Sigmoid colon (tissue), 7 donors: ENCODE measurements at places on chromosomes 7 and 10. TPM values are rescaled to one million over a fixed set of nuclear protein-coding genes. Genes with fewer than 3 reads are reported as not detected.

- DNase-seq: no peak
Observed at GRCh38 chr10:129896136-129896859, 67.8 kb downstream of the EBF3 start.

DNA sequence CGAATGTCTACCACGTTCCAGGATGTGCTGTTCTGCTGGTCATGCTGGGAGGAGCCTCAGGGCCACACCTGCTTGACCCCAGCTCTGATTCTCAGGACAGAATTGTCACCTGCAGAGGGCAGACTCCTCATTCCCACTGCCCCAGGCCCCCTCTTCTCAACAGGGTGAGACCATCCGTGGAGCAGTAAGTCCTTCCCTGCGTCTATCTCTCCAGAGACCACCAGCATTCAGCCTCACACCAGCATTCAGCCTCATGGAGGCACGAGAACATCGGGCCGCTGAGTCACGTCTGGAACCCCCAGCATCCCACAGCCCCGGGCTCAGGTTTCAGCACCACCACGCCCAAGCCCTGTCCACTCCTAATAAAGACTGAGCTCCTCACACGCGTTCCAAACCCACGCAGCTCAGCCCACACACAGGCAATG lies 273.4 kb downstream of the DIP2C start:
- DNase-seq: no peak

GRCh38 chr7:76310102-76310957 lies 7.9 kb downstream of the HSPB1 start:
- peak; percentile 81 for DNase-seq

DNA sequence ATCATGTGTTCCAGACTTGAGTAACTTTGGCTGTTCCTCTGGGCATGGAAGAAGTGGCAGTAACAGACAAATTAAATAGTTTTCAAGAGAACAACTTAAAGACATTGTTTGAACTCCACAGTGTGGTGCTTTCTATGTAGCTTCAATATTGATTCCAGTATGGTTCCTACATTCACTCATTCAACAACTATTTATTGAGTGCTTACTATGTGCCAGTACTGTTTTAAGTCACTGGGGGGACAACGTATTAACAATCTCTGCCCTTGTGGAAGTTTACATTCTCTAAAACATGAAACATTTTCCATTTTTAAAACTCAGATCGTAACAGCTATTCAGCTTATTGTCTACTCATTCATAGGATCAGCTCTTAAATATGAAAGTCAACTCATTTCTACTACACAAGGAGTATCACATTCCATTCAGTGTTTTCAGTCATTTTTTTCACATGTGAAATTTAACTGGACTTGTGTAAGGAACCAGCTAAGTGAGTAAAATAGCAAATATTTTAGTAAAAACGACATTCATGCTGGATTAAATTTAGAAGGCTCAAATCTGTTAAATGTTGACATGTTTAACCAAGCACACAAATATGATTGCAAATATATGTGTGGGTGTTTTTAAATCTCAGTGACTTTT lies 13.6 kb upstream of the CUBN start:
- DNase-seq: no peak

DNA sequence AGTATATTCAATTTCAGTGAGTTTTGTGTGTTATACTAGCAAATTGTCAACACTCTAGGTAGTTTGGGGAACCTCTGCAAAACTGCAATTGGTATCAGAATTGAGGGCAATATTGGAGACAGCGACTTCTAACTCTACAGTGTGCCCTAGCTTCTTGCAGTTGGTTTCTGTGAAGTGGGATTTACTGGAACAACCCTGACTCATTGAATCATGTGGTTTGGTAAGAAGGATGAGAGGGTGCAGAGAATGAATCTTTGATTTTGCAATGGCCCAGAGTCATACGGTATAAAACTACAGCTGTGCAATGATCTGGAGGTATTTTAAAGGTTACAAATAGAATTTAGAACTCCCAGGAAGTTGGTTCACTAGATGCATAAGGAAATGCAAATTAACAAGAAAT lies 129.1 kb upstream of the PPP1R3A start:
- DNase-seq: no peak

GRCh38 chr7:33062023-33062781 lies at the start of gene NT5C3A:
Gene NT5C3A (minus strand): TSS chr7:33062776. CDS start chr7:33062705, 71 bp downstream.
- peak; percentile 72 for DNase-seq

GRCh38 chr7:64602518-64602917 lies 39.6 kb upstream of the ZNF680 start:
- DNase-seq: no peak

DNA sequence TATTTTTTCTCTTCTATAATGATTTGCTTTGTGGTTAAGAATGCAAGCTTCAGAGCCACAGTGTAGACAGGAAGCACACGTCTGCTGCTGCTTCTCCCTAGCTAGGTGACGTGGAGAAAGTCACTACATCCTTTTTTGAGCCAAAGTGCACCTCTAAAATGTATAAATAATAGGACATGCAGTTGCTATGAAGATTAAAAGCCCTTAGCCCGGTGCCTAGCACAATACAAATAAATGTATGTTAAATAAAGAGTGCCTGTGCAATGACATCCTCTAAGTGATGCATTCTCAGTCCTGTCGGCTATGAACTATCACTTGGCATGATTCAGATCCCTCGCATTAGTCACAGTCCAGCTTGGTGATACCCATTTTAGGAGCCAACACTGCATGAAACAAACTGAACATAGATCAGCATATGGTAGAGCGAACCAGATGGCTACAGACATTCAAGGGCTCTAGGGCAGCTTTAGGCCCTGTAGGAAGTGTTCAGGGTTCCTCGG lies 4.8 kb upstream of the TRDMT1 start:
- DNase-seq: no peak

DNA sequence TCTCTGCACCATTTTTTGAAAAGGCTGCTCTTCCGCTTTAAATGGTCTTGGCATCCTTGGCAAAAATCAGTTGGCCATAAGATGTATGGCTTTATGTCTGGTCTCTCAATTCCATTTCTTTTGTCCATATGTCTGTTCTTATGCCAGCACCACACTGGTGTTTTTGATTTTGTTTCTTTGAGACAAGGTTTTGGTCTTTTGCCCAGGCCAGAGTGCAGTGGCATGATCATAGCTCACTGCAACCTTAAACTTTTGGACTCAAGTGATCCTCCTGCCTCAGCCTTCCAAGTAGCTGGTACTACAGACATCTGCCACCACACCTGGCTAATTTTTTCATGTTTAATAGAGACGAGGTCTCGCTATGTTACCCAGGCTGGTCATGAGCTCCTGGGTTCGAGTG lies 48.5 kb downstream of the ANLN start:
- no peak for DNase-seq

DNA sequence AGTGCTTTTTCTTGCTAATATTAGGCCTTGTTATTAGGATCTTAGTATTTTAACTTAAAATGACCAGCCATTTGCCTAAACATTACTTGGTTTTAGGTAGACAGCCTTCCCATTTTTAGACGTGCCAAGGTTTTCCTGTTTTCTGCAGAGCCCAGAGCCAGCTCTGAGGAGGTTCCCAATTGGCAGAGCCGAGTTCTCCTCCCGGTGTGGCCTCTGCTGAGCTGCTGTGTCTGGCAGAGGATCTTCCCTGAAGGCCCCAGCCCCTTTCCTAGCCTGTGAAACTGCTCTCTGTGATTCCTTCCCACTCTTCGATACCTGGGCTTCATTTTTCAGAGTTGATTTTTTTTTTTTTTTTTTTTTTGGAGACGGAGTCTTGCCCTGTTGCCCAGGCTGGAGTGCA lies 91.4 kb downstream of the EEPD1 start:
- DNase-seq: no peak

DNA sequence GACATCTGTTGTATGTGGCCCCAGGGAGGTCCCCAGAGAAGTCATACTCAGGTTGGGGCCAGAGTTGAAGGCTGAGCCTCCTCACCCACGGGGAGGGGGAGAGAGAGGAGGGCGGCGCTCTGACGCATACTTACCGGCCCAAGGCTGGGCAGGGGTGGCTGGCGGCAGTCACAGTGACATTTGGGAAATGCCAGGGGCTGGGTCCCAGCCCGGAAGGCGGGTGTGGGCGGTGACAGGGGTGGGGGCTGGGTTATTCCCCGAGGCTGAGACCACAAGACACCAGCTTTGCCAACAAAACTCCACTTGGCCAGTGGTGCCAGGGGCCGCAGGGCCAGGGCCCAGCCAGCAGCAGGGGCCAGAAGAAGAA lies 41.1 kb downstream of the RASGEF1A start:
- peak; percentile 43 for DNase-seq

GRCh38 chr10:8006274-8006999 lies 48.1 kb upstream of the GATA3 start:
- DNase-seq: no peak

DNA sequence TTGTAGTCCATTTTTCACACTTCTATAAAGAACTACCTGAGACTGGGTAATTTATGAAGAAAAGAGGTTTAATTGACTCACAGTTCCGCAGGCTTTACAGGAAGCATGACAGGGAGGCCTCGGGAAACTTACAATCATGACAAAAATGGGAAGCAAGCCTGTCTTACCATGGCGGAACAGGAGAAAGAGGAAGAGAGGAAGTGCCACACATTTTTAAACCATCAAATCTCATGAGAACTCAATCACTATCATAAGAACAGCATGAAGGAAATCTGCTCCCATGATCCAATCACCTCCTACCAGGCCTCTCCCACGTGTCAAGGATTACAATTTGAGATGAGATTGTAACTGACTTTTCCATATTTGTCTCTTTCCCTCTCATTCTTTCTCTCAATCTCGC lies 9.3 kb upstream of the PNPLA8 start:
- DNase-seq: no peak

DNA sequence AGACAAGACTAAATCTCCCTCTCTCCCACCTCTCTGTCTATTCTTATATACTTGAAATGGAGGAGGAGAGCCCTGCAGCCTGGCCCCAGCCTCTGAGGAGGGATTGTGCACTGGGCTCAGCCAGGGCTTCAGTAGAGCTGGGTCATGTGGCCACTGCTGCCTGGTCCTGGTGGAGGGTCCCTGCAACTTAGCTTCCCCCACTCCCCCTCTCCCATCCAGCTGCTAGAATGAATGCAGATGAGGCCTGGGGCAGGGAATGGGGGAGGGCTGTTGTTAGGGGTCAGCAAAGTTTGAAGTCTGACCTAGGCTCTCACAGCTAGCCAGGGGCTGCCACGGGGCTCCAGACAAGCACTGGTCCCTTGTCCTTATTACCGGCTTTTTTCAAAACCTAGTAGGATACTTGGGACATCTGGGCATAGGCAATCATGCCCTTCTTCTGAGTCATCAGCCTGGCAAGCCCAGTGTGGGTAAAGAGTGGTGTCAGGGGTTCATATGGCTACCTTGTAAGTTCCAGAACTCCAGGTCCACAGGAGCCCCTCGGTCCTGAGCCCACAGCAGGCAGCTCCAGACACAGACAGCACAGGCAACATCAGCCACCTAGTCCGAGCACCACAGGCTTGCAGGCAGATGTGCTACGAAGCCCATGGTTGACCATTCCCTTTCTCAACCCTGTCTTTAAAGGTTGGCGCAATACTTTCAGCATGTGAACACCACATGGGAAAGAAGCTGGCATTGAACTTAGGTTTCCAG lies 12.8 kb upstream of the CXCL12 start:
- DNase-seq: no peak

GRCh38 chr10:95655571-95656290 lies 780 bp downstream of the ALDH18A1 start:
- DNase-seq: no peak

DNA sequence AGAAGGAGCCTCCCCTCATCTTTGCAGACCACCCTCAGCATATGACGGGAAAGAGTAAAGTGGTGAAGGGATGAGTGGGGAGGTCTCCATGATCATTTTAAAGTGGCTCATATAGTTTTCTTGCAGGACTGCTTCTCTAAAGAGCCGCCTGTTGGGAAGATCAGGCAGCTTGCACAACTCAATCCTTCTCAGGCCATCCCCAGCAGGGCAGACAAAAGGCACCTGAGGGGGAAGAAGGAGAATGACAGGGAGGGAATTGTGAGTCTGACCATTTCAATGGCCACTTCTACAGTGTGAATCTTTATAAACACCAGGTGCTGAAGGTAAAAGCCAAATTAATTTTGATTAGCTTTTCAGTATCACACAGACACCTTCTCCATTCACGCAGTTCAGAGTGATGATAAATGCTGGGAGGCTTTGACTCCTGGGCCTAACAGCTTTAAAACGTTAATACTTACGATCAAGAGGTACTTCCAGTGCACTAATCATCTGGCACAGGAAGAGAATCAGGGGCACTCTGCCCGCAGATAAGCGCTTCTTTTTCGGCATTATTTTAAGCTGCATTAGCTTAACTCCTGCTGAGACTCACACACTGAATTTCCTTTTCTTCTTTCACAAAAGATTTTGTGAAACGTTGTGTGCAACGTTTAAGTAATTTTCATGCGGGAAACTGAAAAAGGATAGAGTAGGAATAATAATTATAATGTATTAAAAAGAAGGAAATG lies 109.5 kb upstream of the LAMB4 start:
- DNase-seq: no peak

DNA sequence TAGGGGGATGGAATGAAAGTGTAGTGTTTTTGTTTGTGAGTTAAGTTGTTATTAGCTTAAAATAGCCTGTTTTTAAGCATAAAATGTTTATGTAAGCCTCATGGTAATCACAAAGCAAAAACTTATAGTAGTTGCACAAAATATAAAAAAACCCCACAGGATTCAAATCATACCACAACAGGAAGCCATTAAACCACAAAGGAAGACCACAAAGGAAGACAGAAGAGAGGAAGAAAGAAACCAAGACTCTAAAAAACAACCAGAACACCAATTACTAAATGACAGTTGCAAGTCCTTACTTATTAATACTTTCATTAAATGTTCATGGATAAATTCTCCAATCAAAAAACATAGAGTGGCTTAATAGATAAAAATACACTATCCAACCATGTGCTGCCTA lies 63.6 kb downstream of the ANKRD7 start:
- DNase-seq: no peak

DNA sequence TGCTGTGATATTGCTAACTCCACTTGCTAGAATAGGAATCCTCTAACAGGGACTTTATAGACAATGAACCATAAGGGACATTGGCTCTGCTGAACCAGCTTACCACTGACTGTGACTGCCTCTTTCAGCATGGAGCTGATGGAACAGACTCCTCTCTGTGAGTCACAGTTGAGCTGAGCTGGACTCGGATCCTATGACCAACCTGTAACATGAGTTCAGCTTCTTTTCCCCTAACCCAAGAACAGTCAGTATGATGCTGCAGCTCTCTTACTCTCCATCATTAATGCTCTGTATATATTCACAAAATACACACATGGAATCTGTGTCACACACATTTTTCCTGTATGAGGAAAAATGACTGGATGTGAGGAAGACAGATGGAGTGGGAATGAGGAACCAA lies 177.9 kb upstream of the BET1 start:
- DNase-seq: no peak

Gene MACC1
- total RNA-seq: 0.28 TPM

Gene HSPA12A
- 12.3 TPM for total RNA-seq

Gene SPDYE3
- not detected for total RNA-seq

Gene DOCK1
- 53.7 TPM for total RNA-seq

Gene SLC29A3
- total RNA-seq: 4.7 TPM

Gene AGAP6
- total RNA-seq: 27.1 TPM

Gene NAMPT
- total RNA-seq: 53.2 TPM

Gene HGF
- 10.5 TPM for total RNA-seq

Gene NPC1L1
- total RNA-seq: 0.33 TPM

Gene FAM25C
- total RNA-seq: not detected
